ENCODE measurements at places on chromosomes 3 and 15. TPM values are rescaled to one million over a fixed set of nuclear protein-coding genes. Genes with fewer than 3 reads are reported as not detected.

DNA sequence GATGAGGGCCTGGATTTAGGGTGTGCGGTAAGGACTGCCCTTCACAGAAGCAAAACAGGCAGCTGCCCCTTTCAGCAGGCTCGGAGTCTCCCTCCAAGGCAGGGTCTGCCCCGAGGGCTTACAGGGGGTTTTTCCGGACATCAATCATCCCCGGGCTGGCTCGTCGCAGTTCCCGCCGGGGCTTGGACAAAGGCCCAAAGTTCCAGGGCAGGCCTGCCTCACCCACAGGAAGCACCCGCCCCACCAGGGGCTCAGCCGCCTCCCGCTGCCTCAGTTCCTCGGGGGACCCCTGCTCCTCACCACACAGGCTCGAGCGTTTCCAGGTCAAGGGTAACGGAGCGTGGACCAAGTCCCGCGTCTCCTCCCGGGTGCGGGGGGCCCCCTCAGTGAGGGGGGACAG, 27.0 kb downstream of the KIF7 start:
- no peak for DNase-seq

- no peak for DNase-seq
Measured at GRCh38 chr3:93988283-93988682, 8.3 kb downstream of the ARL13B start.

OIP5 gene
- 2.5 TPM for total RNA-seq

CMTM8 gene
- total RNA-seq, result 2.7 TPM
